ENCODE measurements at places on chromosomes 3 and 15. TPM values are rescaled to one million over a fixed set of nuclear protein-coding genes. Genes with fewer than 3 reads are reported as not detected.

EIF4E3 gene
- total RNA-seq, result 22.4 TPM

GPR27 gene
- total RNA-seq, result 4.2 TPM

SGO1 gene
- total RNA-seq, result 4.6 TPM

REC114 gene
- not detected for total RNA-seq

SUMF1 gene
- 31.9 TPM for total RNA-seq

CEP19 gene
- total RNA-seq, result 9.4 TPM

THAP10 gene
- total RNA-seq, result 6.6 TPM

- DNase-seq, result no peak
These were observed 97.2 kb downstream of the CLDN1 start for GRCh38 chr3:190224863-190225692.

DNA sequence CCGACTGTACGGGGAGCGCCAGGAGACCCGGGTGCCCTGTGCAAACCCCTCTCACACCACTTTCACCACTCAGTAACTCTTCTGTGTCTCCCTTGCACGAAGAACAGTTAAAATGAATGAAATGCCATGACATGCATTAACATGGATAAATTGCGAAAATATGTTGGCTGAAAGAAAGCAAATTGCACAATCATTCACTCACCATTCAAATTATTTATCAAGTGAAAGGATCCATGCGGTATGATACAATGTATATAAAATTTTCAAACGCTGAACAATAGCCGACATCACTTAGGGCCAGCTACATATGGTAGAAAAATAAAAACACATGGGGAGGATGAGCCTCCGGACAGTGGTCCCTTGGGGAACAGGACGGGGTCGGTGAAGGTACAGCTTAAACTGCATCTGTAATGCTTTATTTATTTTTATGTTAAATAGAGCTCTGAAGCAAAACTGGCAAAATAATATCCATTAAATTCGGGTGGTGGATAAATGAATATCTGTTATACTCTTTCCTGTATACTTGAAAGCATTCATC is 45.9 kb downstream of the SLC12A8 start:
- DNase-seq, result no peak

DNA sequence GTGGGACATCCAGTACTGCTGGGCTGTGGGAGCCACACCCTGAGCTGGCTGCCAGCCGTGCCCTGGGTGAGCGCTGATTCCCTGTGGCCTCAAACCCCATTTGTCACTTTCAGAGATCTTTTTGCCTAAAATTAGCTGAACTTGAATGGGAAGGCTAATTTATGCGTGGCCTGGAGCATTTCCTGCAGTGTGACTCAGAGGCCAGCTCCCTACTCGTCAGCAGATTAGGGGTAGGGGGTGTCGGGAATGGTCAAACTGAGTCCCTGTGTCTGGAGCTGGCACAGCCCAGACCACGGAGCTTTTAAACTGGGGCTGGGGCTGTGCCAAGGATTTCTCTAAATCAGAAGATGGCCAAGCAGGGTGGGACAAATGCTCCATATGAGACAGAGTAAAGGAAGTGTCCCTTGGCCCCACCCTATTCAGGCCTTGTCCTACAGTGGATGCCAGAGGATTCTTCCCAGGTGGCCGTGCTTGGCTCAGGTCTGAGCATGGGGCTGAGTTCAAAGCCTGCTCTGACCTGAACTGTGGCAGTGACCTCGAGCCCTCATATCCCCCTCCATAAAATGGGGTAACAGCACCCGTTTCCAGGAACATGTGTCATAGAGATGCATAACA is 59.7 kb downstream of the ATP2B2 start:
- DNase-seq, result no peak

DNA sequence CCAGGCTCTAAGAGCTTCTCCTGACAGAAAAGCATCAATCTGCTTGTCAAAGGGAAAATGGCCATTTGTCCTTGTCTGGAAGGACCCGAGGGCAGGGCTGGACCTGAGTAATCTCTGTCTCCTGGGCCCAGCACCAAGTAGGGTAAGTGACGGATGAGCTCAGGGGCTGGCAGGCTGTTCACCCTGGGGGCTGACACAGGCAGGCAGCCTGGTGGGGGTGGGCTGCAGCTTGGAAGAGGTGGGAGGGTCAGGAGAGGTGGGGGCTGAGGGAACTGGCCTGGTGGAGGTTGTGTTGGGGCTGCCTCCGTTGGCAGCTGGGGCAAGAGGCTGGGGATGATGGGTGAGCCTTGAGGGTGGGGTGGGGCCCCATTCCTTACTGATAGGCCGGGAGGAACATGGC is 42.3 kb upstream of the ADPGK start:
- no peak for DNase-seq

DNA sequence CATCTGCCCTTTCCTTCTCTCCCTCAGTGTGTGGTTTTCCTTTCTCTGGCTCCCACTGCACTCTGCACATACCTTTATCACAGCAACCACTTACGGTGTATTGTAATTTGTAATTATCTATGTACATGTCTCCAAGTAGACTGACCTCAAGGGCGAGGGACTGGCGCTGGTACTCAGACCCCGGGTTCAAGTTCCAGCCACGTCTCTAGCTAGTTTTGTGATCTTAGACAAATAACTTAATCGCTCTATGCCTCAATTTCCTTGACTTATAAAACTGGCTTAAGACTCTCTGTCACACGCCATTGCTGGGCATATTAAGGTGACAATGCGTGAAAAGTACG is 607 bp upstream of the SENP2 start:
- DNase-seq, result no peak

- peak; percentile 76 for DNase-seq
These were observed 5.1 kb downstream of the RBP1 start for GRCh38 chr3:139534455-139534812.

DNA sequence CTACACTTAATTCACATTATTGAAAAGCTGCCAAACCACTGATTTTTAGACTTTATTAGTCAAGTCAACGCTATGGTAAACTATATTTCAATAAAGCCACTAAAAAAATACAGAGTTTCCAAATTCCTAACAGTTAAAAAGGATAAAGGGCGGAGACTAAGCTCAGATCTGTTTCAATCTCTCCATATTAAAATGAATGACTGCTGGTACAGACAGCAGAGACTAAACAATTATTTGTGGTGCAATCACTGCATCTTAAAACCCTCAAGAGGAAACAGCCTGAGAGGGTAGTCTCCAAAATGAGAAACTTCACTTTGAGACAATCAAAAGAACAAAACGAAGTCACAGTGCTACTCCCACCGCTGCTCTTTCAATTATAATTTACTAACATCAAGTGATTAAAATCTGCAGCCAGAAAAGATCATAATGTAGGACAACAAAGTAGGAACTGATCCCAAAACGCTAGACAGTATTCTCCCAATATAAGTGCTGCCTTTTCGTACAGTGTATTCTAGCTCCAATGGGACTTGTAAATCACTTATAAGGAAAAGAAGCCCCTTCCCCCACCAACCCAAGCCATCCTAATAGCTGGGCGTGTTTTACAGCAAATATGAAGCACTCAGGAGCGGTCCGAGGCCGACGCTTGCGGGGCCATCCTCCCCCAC is 1.2 kb downstream of the UBP1 start:
- DNase-seq, result no peak

- no peak for DNase-seq
These were observed 81.6 kb upstream of the GALNT15 start for GRCh38 chr3:16092923-16093322.

GRCh38 chr3:153051427-153052095 is 110.5 kb upstream of the RAP2B start:
- DNase-seq, result no peak

- no peak for DNase-seq
These were observed 657 bp downstream of the TLNRD1 start for GRCh38 chr15:81001152-81002008.

DNA sequence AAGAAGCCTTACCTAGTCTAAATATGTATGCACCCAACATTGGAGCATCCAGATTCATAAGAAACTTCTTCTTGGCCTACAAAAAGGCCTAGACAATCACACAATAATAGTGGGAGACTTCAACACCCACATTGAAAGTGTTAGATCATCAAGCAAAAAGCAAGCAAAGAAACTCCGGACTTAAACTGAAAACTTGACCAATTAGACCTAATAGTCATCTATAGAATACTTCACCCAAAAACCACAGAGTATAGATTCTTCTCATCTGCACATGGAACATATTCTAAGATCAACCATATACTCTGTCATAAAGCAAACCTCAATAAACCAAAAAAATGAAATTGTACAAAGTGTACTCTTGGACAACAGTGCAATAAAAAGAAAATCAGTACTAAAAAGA is 22.3 kb upstream of the OR5K4 start:
- no peak for DNase-seq

DNA sequence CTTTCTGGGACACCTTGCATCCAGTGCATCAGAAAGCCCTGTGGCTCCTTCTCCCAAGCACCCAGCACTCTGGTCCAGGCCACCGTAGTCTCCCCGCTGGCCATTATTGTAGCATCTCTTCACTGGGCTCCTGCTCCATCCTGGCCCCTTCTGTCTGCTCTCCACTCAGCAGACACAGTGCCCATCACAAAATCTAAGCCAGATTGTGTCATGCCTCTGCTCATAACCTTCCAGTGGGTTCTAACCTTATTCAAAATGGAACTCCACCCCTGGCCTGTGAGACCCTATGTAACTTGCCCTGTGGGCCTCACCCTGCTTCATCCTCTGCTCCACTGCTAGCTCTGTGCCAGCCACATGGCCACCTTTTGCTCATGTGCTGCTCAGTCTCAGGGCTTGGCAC is 31.7 kb upstream of the PRR23E start:
- no peak for DNase-seq

GRCh38 chr3:41198526-41198925 is 779 bp upstream of the CTNNB1 start:
- DNase-seq, result no peak

GRCh38 chr3:4750306-4750968 is 228.8 kb upstream of the BHLHE40 start:
- DNase-seq, result no peak

DNA sequence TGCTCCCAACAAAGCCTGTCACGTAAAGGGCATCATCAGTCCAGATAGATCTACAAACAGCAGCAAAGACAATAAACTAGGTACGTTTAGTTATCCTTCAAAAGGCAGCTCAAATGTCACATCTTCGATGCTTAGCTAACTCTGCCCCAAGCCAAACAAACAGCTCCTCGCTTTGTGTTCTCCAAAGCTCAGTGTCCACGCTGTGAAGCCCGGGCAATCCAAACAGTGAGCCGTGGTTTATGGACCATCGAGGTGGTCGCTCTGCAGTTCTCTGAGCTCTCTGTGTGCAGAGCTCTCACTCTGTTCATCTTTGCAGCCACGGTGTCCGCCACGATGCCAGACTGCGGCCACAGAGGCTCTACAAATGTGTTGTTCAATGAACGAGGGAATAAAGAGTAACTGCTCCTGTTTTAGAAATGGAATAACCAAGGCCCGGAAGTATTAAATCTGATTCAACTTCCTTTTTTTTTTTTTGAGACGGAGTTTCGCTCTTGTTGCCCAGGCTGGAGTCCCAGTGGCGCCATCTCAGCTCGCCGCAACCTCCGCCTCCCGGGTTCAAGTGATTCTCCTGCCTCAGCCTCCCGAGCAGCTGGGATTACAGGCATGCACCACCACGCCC is 117.2 kb upstream of the FAM174B start:
- no peak for DNase-seq

DNA sequence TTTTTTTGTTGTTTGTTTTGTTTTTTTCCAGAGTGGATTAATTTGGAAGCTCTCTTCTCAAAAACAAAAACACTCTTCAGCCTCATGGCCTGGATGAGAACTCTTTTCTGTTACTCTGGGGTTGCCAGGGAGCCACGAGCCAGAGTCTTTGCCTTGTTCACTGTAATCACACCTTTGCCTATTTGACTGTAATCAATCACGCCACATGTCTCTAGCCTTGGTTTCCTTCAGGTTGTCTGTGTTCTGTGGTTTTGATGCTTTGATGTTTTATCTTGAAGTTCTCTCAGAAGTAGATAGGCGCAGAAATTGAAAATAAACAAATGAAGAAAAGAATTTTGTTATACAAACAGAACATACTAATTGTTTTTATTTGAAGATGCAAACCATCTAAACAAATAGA is 62.3 kb upstream of the IGF1R start:
- DNase-seq, result no peak

- no peak for DNase-seq
These were observed 85.9 kb upstream of the ABHD2 start for GRCh38 chr15:89002281-89002761.

- DNase-seq, result no peak
These were observed 651.0 kb upstream of the ARPP21 start for GRCh38 chr3:34988296-34988695.

DNA sequence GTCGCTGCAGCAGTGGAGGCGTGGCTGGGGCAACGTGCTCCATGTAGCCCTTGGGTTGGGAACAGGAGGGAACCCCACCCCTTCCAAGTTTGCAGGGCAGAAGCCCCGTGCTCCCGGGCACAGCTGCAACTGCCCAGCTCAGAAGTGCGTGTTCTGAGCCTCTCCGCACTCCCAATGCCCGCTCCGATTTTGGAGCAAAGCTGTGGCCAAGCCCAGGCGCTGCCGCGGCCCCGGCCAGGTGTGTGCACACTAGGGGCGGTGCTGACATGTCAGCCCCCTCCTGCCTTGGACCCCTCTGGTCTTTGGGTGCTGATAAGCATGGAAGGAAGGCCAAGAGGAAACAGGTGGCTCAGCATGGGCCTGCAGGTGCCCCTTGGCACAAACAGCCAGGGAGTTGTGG is 87.6 kb upstream of the TTBK2 start:
- DNase-seq, result no peak

All from spinal cord (tissue), 10 donors.